ENCODE measurements at places on chromosomes 4 and X.

GRCh38 chrX:68532831-68533533 is 34.1 kb downstream of the YIPF6 start:
- DNase-seq, result no peak

DNA sequence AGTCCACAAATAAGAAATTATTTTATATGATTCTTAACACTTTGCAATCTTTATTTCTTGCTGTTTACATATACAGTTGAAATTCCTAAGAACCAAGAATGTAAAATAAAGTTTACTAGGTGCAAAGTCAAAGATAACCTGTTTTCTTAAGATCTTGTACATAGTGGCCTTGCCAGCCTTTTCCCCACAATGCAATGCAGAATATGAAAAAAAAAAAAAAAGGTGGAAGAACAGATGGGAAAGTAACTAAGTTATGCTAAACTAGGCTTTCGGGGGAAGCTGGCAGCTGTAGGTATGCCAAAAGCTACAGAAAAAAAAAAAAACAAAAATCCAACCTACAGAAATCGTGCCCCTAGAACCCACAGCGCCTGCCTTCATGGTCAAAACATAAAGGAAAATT is 1588.4 kb downstream of the STIM2 start:
- no peak for DNase-seq

- DNase-seq, result no peak
Measured at GRCh38 chrX:69207216-69207615, 42.0 kb upstream of the PJA1 start.

DNA sequence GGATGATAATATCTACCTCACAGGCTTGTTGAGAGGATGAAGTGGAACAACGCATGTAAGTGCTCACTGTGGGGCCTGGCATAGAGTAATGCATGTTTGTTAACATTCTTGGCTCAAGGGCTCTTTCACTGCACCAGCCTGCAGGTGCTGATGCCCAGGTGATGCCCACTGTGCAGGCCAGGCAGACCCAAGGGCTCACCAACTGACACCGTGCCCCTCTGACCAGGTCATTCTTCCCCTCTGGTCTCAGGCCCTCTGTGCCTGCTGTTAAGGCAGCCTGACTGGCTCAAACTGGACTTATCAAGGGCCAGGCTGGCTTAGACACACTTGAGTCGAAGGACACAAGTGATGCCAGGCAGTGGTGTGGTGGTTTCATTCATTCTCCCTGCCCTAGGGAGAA is 90.5 kb downstream of the PJA1 start:
- DNase-seq, result no peak

DNA sequence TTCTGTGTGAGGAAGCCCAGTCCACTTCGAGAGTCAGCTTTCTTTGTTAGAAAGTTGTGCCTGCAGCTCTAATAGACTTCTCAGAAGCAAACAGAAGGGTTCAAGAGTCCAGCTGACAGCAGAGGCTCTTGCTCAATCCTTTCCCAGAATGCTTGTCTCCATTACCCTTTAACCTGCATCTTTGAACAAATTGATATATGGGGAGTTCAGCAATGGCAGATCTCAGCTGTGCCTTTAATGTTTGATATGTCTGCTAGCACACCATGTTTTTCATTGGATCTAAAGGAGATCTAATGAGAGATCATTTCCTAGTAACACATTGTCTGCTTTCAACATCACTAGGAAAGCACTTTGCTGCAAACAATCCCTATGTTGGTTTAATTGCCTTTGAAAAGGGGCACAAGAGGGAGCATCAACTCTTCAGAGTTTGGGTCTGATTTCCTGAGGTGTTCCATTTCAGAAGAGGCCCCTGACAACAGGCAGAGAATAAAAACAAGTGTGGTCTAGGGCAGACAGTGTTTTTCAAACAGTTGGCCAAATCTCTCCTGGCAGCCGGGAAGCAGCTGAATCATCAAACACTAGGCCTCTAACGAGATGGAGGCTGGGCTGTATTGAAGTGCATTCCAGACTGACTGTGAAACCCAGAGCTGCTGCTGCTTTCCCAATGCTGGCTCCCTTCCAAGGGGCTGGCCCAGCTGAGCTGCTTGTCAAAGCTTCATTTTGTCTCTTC is 55.5 kb downstream of the LUZP4 start:
- DNase-seq, result no peak

DNA sequence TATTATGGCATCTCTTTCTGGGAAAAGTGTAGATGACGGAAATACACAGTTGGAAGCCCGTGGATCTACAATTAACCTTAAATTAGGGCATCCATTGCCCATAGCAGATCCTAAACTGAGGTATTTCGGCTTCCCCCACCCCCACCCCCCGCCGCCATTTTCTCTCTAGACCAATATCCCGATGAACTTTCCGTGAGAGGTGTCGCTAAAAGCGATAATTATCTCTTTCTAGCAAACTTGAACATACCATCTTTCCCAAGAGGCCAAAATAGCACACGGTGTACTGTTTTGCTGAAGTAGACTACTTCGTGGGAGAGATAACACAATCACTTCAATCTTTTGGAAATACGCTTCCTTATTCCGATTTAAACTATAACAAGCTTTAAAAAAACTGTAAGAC is 554 bp downstream of the KLHL15 start:
- DNase-seq, result no peak

GRCh38 chr4:145248971-145249370 is 68.6 kb upstream of the OTUD4 start:
- DNase-seq, result no peak

GRCh38 chr4:74624351-74625151 is 169.8 kb downstream of the BTC start:
- DNase-seq, result no peak

Measured in T-helper 9 cell (primary cell).